ENCODE measurements at places on chromosomes 3 and 15.

- no peak for DNase-seq
Measured at GRCh38 chr3:115885621-115886020, 262.3 kb downstream of the GAP43 start.

DNA sequence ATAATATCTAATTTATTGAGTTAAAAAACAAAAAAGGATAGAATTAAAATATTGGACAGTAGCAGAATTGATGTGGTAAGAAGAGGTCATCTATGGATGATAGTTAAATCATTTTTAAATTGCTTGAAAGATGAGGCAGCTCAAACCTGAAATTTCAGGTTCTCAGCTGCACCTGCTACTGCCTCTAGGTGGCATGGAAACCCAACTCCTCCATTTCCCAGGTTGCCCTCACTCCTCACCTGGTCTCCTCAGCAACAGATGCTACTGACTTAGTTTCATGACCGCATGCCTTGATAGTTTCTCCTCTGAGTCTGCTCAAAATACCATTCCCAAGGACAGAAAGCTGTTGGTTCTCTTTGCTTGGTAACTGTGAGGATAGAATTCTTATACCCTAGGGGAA, 148.1 kb downstream of the ABHD5 start:
- DNase-seq = no peak

GRCh38 chr15:68518046-68518445, 60.7 kb upstream of the CORO2B start:
- DNase-seq = no peak

DNA sequence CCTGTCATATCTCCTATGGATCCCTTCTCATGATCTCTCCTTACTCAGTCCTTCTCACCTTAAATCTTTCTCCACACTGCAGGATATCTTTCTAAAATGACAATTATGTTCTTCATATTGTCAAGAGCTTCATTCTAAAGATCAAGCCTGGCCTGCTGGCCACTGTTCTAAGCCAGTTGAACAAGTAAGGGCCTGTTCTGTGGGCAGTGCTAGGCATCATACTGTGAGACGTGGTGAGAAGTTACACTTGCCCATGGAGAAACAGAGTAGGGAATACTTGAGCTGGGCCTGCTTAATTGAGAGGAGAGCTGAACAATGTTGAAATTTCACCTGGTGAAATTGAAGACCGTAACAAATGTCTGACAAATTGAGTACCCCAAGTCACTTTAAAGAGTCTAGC, 184.1 kb upstream of the RASGRP1 start:
- DNase-seq = no peak

DNA sequence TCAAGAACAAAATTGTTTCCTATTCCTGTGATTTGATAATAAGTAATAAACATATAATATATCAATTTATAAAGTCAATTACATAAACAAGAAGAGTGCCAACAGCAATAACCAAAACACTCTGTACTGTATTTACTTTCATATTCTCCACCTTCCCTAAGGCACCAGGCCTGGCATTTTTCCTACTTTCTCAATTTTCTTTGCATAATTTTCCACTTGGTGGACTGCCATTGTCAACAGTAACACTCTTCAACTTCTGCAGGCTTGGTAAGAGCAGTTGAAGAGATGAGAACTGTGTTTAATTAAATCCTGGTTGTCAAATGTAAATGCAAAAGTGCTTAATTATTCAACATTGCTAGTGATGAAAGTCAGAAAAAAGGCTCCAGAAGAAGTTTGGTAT, 229.8 kb upstream of the PLSCR5 start:
- no peak for DNase-seq

- no peak for DNase-seq
Measured at GRCh38 chr3:121567649-121568048, at the start of gene ARGFX. Gene ARGFX, plus strand, starts transcription at chr3:121567949. Its CDS starts 2,765 bp downstream, at chr3:121570714.

DNA sequence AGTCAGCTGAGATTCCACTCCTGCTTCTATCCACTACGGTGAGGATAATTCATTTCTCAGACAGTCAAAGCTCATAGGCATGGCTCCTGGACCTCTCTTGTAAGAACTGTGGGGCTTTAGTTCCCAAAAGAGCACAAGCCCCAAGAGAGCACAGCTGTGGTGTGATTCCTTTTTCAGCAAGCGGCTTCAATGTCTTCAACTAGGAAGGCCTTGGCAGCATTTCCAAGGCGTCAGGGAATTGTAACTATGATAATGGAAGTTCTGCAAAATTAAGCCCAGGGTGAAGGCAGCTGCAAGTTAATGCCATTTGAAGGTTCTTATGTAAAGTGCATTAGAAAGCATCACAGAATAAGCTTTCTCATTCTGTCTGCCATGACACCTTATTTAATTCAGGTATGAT, 657.1 kb downstream of the GRM7 start:
- DNase-seq = no peak

DNA sequence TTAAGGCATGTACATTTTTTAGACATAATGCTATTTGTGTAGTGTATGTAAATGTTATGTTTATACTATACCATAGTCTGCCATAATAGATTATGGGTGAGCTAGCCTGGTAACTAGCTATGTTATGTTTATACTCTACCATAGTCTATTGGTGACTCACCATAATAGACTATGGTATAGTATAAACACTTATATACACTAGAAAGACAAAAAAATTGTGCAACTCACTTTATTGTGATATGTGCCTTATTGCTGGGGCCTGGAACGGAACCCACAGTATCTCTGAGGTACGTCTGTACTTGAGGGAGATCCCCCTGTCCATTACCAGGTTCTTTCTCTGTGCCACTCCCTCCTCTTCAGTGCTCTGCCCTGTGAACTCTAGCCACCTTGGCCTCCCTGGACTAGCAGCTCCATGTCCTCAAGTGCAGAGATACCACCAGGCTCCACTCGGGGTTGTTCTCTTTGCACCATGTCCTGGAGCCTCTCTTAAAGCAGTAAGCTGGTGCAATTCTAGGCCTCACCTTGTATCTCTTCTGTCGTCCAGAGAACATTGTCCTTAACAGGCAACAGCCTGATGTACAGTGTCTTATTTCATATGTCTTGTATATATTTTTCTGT, 60.8 kb upstream of the PXYLP1 start:
- DNase-seq = no peak

DNA sequence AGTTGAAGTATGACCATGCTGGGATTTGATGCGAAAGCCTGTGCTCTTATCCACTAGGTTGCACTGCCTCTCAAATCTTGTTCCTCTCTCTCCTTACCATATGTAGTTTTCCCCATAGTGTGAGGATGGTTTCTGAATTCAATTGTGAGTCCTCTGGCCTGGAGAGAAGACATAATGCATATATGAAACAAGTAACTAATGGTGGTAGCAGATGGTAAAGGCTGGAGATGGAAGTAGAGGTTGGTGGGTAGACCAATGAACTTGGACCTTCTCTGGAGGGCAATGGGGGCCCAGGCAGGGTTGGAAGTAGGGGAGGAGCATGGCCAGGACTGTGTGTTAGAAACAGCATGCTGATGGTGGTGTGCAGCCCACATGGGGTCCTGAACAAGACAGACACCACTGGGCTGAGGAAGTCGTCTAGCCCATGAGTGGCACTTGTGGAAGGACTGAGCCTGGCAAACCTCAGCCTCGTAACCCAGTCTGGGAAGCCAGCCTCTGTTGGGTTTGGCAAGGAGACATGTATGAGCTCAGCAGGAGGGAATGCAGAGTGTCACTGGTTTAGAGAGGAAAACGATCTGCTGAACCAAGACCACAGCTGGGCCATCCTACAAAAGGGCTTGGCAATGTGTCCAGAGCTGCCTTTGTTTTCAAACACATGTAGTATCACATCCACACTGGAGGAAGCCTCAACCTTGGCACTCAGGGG, 18.5 kb upstream of the LMCD1 start:
- DNase-seq = no peak

DNA sequence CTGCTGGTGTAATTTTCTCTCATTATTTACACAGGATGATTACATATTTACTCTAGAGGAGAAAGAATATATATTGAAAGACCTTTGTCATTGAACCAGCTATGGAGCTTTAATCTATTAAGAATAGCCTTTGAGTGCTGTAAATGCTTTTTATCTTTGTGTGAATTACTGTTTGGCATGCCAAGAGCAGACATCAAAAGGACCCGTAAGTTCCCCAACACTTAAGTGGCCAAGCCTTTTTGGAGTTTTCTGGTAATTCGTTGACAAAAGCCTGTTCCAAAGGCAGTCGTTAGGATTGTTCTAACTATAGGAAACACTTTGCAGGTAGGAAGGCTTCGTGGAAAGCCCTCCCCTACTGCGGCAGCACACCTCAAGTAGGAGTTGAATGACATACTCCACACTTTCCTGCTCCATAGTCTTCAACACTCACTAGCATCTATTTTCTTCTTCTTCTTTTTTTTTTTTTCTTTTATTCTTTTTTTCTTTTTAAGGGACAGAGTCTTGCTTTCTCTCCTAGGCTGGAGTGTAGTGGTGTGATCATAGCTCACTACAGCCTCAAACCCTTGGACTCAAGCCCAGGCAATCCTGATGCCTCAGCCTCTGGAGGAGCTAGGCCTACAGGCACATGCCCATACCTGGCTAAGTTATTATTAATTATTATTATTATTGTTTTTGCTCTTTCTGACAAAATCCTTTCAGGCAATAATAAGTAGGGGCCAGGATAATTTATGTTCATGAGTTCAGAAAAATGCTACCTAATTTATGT, 98.6 kb downstream of the SUCNR1 start:
- no peak for DNase-seq

DNA sequence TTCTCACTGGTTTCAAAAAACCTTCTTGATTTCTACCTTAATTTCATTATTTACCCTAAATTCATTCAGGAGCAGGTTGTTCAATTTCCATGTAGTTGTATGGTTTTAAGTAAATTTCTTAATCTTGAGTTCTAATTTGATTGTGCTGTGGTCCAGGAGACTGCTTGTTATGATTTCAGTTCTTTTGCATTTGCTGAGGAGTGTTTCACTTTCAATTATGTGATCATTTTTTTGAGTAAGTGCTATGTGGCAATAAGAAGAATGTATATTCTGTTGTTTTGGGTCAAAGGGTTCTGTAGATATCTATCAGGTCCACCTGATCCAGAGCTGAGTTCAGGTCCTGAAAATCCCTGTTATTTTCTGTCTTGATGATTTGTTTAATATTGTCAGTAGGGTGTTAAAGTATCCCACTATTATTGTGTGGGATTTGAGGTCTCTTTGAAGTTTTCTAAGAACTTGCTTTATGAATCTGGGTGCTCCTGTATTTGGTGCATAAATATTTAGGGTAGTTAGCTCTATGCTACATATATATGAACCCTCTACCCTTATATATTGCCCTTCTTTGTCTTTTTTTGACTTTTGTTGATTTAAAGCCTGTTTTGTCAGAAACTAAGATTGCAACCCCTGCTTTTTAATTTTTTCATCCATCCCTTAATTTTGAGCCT, 158.4 kb upstream of the TPRG1 start:
- DNase-seq = no peak

GRCh38 chr3:177789500-177789899, 592.2 kb upstream of the TBL1XR1 start:
- no peak for DNase-seq

- no peak for DNase-seq
Measured at GRCh38 chr3:139670196-139670595, 7.6 kb downstream of the NMNAT3 start.

DNA sequence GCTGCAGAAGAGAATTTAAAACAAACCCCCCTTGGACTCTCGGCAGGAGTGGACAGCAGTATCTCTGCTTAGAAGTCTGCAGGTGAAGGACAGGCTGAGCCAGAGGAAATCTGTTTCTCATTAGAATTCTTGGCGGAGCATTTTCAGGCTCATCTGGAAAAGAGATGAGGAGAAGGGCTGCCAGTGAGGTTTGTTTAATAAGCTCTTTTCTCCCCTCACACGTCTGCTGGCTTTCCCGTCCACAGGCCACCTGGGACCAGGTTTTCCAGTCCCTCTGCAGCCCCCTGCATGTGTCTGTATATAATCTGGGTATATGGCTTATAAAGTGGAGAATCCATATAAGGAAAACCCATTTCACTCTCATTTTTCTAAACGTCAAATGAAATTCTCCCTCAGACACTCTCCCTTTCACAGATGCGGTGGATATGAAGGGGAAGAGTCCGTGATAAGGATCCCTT, 155.4 kb upstream of the TPM1 start:
- DNase-seq = no peak

- no peak for DNase-seq
Measured at GRCh38 chr3:123663977-123664376, 79.1 kb upstream of the HACD2 start.

GRCh38 chr3:31495971-31496665, 36.6 kb upstream of the STT3B start:
- no peak for DNase-seq

DNA sequence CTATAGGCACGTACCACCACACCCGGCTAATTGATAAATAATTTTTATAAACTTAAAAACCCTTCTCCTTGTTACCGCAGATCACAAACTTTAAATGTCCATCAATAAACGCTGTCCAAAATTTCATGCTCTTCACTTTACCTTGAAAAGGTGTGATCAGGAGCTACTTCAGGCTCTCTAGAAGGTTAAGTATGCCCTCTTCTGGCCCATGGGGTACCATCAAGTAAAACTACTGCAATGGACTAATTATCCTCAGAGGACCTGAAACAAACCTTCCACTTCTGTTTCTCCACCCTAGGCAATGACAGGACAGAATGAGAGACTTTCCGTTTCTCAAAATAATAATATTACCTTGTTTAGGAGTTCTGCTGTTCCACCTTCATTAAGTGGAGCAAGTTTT, 9.2 kb downstream of the LZTFL1 start:
- DNase-seq = no peak

DNA sequence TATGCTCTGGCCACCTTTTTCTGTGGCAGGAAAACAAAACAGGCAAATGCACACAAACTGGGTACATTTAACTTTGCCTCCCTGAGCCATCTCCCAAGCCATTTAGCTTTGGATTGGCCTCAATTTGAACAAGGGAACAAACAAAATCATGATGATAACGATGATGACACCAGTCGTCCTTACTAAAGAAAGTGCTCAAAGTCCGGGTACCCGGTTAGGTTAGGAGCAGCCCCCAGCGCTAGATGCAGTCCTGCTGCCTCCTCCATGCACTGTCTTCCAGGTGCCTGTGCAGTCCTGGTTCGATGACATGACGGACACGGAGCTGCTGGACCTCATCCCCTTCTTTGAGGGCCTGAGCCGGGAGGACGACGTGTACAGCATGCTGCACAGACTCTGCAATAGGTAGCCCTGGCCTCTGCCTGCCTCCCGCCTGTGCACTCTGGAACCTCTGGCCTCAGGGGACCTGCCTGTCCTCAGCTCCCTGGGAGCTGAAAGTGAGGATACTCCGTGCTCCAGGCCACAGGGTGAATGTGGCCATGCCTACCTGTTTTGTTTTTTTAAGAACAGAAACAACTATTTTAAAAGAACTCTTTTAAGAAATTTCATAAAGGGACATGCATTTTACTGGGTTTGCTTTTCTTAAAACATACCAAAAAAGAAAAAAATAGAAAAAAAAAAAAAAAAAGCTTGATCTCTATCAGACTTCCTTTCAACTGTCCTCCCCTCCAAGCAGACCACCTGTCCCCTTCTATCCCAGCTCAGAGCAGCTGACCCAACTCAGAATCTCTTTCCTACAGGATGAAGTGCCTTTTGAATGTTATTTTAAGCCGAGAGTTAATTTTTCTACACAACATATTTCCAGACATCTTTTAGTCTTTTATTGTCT, 9.9 kb upstream of the VILL start:
- DNase-seq = no peak
